AG04449 (cell line): ENCODE measurements at places on chromosomes 3 and 15.

GRCh38 chr3:133756716-133757694, 10.8 kb downstream of the TF start:
- no peak for DNase-seq

DNA sequence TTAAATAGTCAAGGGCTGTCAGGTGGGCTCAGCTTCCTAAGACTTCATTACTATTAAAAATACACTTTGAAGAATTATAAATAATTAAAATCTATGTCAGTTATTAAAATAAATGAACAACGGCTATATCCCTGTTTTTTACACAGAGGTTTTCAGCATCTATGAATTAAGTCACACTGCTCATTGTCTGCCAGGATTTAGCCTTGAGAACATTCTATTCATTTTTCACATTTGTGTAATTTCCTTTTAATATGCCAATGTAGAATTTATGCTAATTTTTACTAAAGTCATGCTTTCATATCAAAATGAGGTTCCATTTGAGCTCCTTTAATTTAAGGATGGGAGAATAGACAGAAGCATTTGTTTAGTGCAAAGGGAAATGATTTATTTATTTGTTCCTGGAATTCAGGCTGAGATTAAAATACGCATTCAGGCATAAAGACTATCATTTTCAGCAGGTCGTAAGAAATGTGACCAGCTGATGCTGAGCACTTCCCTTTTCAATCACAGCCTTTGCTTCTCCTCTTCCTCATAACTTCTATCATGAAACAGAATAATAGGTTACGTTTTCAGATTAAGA, 345.1 kb downstream of the MFSD1 start:
- no peak for DNase-seq

GRCh38 chr3:114539525-114539924, 245.7 kb downstream of the TIGIT start:
- no peak for DNase-seq

- no peak for DNase-seq
Measured at GRCh38 chr15:73915082-73915481, 11.2 kb upstream of the LOXL1 start.

DNA sequence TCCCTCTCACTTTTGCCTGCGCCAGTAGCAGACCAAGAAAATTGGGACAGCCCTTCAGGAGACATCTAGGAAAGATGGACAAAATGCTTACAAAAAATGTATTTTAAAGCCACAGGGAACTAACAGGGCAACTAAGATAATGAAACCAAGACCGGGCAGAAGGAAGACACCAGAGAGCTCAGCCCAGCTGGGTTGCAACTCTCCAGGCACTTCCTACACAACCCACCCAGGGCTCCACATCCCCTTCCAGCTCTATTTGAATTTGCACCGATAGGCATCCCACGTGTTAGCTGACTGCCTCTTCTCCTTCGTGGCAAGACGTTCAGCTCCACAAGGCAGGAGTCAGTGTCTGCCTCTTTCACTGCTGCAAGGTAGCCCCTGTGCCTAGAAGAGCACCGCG, 6.6 kb upstream of the ATP10A start:
- DNase-seq: no peak

DNA sequence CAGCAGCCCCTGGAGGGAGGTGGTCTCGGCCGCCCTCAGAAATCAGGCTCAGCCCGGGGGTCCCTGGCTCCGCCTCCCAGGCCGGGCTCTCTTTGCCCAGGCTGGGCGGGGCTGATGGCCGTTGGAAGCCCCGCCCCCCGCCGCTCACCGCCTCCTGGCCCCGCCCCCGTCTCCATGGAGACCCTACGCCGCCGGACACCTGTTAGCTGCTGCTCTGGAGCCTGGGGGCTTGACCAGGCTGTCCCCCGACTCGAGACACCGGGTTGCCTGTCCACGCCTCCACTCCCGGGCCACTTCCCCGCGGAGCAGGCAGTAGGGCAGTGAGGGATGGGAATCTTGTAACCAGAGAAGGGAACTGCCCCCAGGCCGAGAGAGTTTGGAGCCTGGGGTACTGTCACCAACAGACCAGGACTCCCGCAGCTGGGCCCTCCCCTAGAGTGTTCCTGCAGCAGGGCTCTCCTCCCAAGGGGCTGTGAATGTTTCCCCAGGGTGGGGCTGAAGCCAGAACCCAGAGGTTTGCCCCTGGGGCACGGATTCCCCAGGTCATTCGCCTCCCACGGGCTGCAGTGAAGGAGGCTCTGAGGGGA, 27.8 kb upstream of the RPL32 start:
- no peak for DNase-seq

- no peak for DNase-seq
Measured at GRCh38 chr3:33749546-33750210, 31.6 kb upstream of the CLASP2 start.

- no peak for DNase-seq
Measured at GRCh38 chr3:38149708-38150107, 11.2 kb downstream of the MYD88 start.

GRCh38 chr3:127420829-127421228, 133.0 kb upstream of the PRR20G start:
- no peak for DNase-seq

DNA sequence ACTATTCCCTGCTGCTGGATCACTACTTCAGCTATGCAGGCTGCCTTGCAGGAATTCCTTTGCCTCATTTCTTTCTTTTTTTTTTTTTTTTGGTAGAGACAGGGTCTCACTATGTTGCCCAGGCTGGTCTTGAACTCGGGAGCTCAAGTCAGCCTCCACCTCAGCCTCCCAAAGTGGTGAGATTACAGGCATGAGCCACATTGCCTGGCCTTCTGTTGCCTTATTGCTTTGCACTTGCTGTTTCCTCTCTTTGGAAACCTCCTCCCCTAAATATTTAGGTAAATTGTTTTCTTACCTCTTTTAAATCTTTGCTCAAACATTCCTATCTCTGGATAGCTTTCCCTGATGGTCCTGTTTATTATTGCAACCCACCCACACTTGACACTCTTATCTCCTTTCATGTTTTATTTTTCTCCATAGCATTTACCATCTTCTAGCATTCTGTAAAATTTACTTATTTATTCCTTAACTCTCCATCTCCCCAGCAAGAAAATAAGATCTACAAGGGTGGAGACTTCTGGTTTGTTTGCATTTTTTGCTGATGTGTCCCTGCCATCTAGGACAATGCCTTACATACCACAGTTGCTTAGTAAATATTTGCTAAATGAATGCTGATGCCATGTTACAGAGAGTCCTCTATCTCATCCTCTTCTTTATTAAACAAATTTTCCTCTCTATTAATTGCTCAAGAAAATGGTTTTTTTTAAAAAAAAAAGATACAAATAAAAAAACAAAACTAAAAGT, 134.8 kb downstream of the P2RY1 start:
- no peak for DNase-seq

- DNase-seq: no peak
Measured at GRCh38 chr3:36257158-36257852, 123.0 kb upstream of the STAC start.

- no peak for DNase-seq
Measured at GRCh38 chr3:79896086-79896485, 128.3 kb upstream of the ROBO1 start.

- DNase-seq: no peak
Measured at GRCh38 chr15:91694831-91695210, 158.7 kb upstream of the SLCO3A1 start.

GRCh38 chr15:43440721-43441281, 52.2 kb downstream of the TP53BP1 start:
- peak; percentile 90 for DNase-seq

DNA sequence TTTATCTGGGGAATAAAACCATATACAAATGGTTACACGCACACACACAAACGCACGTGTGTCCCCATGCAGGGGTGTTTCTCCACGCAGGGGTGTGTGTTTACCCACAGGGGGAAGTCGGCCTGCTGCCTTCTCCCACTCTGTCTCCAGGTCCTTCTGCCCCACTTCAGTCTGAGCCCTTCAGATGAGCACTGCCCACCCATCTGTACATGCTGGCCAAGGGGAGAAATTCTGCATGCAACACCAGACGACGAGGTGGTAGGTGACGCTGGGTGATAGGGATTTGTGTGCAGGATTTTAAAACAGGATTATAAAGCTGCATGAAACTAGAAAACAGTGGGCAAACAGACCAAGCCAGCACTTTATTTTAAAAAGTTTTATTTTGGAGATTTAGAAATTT, 122.5 kb downstream of the TJP1 start:
- no peak for DNase-seq

DNA sequence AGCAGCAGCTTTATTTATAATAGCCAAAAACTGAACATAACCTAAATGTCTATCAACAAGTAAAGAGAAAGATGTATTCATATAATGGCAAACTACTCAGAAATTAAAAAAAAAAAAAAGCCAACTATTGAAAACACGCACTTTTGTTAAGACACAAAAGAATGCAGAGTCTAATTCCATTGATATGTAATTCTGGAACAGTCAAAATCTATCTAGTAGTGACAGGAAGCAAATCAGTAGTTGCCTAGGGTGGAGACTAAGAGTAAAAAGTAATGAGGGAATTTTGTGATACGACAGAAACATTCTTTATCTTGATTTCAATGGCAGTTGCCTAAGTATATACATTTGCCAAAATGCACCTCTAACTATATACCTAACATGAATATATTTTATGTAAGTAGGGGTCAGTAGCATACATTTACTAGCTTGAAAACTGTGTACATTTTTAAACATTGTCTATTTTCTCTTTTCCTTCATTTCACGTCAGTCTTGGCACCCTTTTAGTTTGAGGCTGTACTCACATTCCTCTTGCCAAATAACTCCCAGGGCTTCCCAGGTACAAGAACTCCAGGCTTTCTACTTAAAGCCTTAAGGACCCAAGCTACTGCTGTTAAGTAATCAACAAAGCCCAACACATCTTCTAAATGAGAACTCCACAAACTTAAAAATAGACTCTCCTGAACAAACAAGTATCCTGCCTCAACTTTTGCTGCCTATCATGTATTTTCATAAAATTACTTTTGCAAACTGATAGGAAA, 54.7 kb downstream of the ADAM10 start:
- no peak for DNase-seq

DNA sequence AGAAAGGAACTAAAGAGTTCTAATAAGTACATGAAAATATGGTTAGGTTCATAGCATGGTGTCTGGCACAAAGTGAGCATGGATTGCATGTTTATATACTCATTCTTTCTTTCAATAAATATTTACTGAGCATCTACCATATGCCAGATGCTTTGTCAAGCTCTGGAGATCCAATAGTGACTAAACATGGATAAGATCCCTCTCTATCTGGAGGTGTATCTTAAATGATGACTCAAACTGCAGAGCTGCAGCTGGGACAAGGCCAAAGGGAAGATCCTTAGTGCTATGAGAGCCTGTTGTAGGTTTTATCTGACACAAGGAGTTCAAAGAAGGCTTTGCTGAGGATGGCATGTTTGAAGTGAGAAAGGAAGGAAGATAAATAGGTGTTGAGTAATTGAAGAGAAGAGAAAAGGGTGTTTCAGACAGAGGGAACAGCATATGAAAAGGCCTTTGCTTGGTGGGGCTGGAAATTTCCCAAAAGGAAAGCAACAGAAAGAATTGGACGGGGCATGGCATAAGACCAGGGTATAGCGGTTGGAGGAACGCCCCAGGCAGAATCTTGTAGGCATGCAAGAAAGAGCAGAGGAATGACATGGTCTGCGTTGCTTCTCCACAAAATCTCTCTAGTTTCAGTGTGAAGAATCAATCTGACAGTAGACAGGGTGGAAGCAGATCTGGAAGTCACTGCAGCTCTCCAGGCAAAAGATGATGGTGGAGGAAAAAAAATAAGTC, 239.9 kb upstream of the LRTM1 start:
- DNase-seq: no peak

DNA sequence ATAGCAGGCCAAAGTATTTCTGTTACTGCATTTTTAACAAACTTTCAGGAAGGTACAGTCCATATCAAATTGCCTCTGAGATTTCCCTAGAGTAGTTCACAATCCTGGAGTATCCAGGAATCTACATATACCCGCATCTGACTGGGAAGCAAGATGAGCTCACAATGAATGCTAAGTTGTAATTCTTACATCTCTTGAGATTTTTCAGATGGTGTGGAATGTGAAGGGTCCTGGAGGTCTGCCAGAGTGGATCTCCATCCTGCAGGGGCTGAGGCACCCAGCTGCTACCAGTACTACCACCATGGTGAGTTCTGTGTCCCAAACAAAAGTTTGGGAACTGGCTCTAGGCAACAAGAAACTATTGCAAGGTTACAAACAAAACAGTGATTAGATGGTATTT, 156.7 kb upstream of the CCDC54 start:
- no peak for DNase-seq

- no peak for DNase-seq
Measured at GRCh38 chr3:193830791-193831191, 237.8 kb downstream of the OPA1 start.

DNA sequence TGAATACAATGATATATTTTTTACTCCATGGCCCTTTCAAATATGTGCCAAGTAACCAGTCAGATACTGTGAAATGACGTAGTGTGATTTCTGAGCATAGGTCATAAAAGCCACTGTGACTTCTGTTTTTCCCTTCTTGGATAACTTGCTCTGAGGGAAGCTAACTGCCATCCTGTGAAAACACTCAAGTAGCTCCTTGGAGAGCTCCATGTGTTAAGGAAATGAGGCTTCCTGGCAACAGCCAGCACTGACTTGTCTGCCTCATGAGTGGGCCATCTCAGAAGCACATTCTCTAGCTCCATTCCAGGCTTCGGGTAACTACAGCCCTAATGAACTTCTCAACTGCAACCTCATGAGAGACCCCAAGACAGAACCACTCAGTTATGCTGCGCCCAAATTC, 9.5 kb upstream of the CCDC80 start:
- no peak for DNase-seq

DNA sequence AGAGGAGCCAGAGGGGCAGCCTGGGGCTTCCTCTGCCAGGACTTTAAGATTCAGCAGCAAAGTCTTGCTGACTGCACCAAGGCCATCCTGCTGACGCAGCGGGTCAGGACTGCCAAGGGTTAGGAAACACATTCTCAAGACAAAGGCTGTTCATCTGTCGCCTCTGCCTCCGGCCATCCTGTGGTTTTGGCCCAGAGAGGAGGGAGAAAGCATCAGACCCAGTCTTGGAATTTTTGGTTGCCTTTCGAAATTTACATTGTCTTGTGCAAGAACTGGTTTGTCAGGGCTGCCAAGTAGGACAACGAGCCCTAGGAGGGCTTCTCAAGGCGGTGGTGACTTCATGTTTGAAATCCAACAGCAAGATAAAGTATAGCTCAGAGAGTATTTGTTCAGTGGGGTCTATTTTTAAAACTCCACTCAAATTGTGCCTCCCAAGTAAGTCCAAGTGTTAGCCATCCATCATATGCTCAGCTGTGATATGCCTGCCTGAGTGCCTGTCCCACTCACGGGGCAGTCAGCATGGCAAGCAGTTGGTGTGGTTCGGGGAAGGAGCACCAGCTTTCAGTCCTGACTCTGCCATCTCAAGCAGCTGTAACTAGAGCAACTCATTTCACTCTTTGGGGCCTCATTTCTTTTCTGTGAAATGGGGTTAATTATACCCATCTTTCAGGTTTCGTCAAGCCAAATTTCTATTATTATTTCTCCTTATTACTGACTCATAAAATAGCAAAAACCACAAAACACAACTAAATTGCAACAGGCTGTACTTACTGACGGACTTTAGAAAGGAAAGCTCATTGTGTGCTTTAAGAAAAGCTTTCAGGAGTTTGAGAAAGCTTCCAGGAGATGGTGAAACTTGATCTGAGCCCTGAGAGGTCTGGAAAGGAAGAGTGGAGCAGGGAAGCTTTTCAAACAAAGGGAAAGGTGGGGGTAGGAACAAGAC, 42.4 kb upstream of the RHO start:
- DNase-seq: peak; percentile 73
